ENCODE measurements at places on chromosomes 2 and 18.

DNA sequence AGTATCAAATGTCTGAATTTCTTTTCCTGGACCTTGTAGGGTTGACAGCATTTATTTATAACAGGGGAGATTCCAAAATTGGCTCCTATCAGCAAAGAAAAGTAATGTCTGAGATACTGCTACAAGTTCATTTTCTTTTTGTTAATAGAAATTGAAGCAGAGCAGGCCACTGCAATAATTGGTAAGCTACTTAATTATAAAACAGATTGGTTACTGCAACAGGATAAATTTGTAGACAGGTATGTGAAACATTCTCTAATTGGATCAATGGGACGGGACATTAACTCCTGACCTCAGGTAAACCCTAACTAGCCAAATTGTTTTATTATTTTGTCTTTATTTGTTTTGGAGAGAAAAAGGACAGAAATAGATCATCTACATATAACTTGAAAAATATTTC is 20.5 kb downstream of the NIFK start:
- DNase-seq = no peak

DNA sequence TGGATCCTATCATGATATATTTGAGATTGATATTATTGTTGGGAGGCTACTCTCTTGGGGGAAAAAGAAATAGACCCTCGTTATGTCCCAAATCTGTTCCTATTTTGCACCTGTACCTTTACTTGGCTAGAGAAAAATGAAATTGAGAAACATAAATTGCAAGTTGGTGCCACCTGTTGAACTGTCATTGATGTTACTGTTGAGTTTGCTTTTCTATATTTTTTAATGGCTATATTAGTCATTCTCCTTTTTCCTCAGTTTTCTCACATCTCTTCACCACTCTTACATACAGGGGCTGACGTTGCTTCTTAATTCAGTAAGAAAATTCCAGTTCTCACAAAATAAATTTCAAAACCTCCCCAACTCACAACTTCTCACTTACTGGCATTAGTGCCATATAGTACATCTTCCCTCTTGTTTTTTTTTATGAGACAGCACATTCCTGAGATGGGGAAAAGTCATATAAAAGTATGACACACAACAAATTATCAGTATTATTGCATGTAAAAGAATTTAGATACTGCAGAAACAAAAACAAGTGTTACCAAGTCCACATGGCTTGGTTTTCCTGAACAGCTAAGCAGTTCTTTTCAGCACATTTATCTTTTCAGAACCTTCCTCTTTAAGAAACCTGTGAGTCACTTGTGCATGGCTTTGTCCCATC is 348.3 kb upstream of the DSEL start:
- DNase-seq = no peak

GRCh38 chr2:231364961-231365810 is 30.3 kb upstream of the B3GNT7 start:
- no peak for DNase-seq

DNA sequence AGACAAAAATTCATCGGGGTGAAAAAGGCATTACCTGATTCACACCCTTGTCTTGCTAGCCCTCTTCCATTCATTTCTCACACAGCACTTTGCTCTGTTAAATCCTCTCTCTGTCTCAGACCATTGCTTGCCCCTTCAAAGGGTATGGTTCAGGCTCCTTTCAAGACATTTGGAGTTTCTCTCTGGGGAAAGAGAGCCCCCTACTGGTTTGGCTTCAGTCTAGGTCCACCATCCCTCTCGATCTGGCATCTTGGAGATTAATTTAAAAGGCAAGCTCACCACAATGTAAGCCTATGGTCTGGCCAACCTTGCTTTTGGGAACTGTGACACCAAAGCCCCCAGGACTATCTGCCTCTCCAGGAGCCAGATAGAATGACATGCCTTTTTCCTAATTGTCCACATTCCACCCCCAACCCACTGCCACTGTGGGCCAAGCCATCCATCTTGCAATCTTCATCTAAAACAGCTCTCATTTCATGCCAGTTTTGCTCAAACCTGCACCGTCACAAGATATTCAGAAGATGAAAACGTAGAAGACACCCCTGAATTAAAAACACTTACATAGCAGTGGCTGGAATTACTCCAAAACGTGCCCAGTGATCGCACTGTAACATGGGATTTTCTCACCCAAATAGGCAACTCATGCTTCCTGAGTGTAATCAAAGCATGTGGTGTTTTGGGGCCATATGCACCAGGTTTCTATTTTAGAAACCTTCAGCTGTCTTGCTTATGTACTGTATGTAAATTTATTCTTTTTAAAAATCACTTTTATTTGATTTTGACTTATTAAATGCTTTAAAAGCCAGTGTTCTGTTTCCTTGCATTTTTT is 93.9 kb downstream of the FARSB start:
- DNase-seq = no peak

- DNase-seq = no peak
These were observed 31.6 kb upstream of the NCOA1 start for GRCh38 chr2:24459224-24460161.

GRCh38 chr18:59737776-59738300 is 40.6 kb upstream of the CCBE1 start:
- DNase-seq = no peak

- no peak for DNase-seq
These were observed 225.5 kb upstream of the ZEB2 start for GRCh38 chr2:144745424-144745823.

GRCh38 chr2:43033466-43034241 is 192.8 kb downstream of the ZFP36L2 start:
- peak; percentile 43 for DNase-seq

DNA sequence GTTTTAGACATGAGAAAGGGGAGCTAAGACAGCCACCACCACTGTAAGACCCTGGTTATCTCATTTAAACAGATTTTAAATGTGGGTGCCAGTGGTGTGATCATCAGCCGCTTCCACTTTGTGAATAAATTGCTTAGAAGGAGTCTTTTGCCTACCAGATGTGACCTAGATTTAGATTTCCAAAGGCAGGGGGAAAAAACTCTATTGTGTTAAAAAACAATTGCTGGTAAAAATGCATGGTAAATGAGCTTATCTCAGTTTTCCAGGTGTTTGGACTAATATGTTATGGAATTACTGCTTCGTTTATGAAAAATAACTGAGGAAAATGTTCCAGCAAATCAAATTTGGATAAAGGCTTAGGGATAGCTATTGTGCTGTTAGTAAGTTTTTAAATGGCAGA is 466.3 kb upstream of the RAB12 start:
- DNase-seq = no peak

- no peak for DNase-seq
These were observed 99.5 kb upstream of the SLC66A3 start for GRCh38 chr2:11055679-11056215.

DNA sequence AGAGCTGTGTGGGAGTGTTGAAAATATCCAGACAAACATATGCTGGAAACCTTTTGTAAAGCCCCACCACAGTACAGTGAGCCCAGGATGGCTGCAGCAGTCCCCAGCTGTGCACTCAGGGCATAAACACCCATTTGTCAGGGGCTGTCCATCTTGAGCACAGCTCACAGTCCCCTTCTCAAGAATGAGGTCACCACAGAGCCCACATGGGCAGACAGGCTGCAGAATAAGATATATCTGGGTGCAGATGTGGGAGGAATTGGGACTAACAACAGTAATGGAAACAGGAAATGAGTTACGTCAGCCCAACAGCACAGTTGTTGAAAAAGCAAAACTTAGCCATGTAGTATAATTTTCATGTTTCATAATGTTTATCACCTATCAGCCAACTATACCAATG is 219.6 kb downstream of the ETAA1 start:
- no peak for DNase-seq

DNA sequence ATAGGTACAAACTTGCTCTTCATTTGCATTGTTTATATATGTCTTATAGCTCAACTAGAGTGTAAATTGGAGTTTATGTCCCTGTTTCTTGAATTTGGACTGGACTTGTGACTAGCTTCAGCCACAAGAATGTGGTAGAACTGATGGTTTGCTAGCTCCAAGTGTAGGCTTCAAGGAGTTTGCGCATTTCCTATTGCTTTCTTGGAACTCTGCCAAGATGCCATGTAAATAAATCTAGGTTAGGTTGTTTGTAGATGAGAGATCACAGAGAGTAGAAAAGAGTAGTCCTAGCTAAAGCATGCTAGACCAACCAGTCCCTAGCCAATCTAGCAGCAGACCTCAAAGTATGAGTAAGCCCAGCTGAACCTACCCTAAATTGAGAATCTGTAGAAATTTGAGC is 183.0 kb upstream of the CYP26B1 start:
- DNase-seq = no peak

GRCh38 chr2:240623531-240624010 is 1.7 kb upstream of the GPR35 start:
- peak; percentile 18 for DNase-seq

DNA sequence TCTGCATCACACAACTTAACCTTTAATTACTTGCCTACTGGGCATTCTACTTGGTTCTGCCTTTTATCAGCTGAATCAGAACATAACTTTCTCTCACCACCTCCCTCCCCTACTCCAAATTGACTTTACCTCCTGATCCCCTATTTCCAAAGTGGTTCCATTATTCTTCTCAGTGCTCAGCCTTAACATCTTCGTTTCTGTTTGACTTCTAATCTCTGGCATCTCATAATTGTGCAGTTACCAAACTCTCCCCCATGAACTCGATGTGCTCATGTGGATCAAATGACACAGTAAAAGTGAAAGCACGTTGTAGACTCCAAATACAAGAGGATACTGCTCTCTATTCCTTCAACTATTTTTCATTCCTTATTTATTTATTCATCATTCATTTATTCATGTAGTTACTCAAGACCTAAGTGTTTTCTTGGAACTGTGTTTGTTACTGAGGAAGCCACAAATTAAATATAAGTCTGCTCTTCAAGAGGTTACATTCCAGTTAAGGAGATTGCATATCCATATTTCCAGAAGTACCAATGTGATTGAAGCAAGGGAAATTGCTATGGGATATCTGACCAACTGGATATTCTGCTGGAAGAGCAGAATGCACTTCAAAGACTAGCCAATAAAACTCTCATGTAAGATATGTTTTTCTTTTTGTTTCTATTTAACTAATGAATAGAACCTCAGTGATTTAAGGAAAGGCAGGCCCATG is 158.8 kb downstream of the TMEFF2 start:
- DNase-seq = no peak

GRCh38 chr2:237062585-237062984 is 23.1 kb upstream of the COPS8 start:
- DNase-seq = no peak

GRCh38 chr18:42004653-42005052 is 49.6 kb downstream of the PIK3C3 start:
- no peak for DNase-seq

- no peak for DNase-seq
These were observed 78.5 kb downstream of the UGGT1 start for GRCh38 chr2:128169497-128169896.

- DNase-seq = peak; percentile 56
These were observed 163.9 kb downstream of the GFPT1 start for GRCh38 chr2:69222953-69223658.

- DNase-seq = no peak
These were observed 46.0 kb upstream of the RIT2 start for GRCh38 chr18:43161528-43161927.

DNA sequence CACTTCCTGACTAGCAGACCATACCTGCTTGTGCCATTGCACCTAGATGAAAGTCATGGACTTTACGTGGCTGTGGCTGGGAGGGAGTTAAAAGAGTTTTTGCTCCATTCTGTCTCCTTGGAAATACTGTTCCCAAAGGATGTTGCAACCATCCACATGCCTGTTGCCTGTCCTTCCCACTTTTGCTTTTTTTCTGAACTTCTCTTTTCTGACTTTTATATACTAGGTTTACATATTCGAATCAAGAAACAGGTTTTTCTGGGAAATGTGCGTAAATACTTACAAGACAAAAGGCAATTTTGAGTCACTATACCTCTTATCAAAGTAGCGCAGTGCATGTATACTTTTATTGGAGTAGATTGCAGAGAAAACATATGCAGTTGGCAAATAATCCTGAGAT is 244.8 kb downstream of the PRKCE start:
- no peak for DNase-seq

GRCh38 chr2:21416226-21416625 is 292.5 kb downstream of the TDRD15 start:
- no peak for DNase-seq

- no peak for DNase-seq
These were observed 526.9 kb upstream of the ID2 start for GRCh38 chr2:8154936-8155335.

- DNase-seq = peak; percentile 37
These were observed 14.4 kb downstream of the RAB12 start for GRCh38 chr18:8623549-8624106.

GRCh38 chr2:75233965-75234364 is 34.6 kb upstream of the TACR1 start:
- no peak for DNase-seq

DNA sequence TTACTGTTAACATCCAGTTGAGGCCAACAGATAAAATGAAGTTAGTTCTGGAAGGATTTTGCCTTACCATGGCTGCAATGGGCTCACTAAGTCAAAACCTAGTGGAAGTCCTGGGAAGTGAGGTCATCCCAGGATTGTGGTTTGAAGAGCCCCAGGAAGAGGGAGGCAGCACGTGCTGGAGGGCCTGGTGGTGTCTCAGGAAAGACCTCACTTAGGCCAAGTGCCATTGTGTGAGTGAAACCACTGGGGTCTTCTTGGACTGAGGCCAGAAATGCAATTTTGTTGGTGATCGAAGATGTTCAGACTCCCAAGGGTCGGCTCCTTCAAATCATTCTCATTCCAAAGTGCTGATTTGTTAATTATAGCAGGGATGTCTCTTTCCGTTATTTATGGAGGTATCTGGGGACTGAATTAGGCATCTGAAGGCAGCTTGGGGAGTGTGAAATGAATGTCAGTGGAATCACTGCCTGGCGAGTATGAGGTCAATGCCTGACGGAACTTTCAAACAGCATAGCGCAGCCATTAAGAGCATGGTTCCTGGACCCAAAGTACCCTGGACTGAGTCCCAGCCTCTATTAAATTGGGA is 60.0 kb downstream of the IL1R2 start:
- DNase-seq = no peak

DNA sequence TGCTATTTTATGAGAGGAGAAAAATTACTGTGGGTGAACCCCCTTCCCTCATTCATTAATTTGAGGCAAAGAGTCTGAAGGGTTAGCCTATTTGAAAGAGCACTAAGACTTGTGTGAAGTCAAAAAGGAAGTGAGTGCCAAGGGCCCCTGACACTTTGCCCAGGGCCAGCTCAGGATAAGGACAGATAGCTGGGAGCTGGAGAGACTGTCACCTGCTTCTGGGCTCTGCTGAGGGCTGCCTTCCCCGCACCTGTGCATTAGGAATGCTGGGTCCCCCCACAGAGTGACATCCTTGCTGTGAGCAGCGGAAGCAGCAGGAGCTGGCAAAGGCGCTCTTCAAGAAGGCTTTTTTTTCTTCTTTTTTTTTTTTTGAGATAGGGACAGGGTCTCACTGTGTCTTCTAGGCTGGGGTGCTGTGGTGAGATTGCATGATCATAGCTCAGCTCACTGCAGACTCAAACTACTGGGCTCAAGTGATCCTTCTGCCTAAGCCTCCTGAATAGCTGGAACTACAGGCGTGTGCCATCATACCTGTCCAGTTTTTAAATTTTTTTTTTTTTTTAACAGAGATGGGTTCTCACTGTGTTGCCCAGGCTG is 148.3 kb downstream of the AQP4 start:
- DNase-seq = no peak

- DNase-seq = no peak
These were observed 22.3 kb downstream of the DTNB start for GRCh38 chr2:25651066-25651465.

Data from tibial artery (tissue), 4 donors.